ENCODE measurements at places on chromosomes 16 and 17.

GRCh38 chr17:65290056-65290455 is 152.9 kb downstream of the RGS9 start:
- DNase-seq: no peak

DNA sequence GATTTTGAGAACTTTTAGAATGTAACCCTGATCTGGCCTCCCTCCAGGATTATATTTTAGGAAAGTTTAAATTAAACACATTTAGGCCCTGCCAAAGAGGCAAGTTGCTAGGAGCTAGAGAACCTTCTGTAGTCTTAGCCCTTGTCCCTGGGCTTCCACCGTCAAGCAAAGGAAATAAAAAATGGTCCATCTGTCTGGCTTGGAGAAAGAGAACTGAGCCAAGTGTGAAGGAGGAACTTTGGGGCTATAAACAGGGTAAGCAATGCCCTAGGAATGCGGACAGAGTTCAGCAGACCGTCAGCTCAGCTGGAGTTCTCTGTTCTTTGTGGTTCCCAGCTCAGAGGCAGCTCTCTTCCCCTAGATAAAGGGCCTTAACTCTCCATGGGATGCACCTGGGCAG is 29.6 kb downstream of the RCVRN start:
- DNase-seq: no peak

GRCh38 chr16:53740476-53740875 is 36.5 kb downstream of the FTO start:
- DNase-seq: no peak

DNA sequence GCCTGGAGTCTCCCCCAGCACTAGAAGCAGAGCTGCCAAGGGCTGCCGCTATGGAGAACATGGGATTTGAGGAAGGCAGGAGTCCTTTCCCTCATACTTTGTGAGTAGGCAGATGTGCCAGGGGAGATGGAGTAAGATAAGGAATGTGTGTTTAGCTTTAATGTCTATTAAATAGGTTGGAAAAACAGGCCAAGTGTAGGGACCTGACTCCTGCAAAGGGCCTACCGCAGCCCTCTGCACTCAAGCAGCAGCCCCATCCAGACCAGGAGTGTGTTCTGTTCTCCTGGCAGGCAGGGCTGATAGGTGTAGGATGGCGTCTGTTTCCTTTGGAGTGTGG is 1.8 kb upstream of the MIF4GD start:
- no peak for DNase-seq
